Stimulated activated CD4-positive, alpha-beta T cell treated with anti-CD3 and anti-CD28 coated beads, TNF-alpha, amount 100 ng/mL, for 24 hours (primary cell): ENCODE measurements at places on chromosomes 2 and 18.

GRCh38 chr2:45450634-45451033, 160.4 kb downstream of the SRBD1 start:
- DNase-seq = no peak

- no peak for DNase-seq
Observed at GRCh38 chr2:144348846-144349245, 171.1 kb downstream of the ZEB2 start.

DNA sequence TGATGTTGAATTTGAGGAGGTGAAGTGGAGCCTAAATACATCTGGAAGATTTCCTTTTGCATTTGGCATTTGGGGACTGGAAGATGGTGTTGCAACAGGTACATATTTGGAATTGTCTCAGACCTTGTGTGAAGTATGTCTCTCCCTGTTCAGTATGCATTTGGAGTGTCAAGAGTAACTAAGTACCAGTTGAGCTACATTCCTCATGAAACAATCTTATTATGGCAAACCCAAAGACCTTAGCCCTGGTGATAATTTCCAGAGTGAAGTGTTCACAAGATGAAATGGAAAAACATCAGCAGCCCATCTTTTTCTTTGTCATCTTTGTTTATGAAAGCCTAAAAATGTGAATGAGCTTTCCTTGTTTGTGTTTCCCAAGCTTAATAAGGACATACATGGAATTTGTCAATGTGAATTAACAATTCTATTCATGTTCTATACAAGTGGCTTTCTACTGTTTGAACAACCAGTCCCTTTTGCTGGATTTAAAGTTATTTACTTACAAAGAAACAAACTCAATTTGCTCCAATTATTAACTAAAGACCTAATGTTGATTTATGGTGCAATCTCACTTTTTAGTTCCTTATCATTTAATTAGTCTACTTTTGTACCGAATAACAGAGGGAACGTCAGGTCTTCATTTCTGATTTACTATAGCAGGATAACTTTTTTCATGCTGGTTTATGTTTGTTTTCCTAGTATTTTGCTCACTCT, 42.1 kb upstream of the PPP1R1C start:
- DNase-seq = no peak

GRCh38 chr2:3526871-3527270, 7.5 kb upstream of the ADI1 start:
- no peak for DNase-seq

DNA sequence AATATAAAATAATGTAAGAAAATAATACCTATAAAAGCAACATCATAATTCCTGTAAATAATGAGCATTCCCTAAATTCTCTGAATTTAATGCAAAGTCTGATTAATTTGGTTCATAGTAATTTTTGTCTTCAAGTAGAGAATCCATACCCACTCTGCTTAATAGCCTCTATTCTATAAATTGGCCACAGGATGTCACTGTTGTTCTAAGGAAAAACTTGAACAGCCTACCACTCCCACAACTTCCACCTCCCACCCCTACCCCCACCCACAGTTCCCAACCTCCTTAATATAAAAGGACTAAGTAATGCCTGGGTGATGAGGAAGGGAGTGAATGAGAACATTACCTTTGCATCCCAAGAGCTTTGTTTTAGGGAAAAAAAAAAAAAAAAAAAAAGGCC, 27.2 kb upstream of the BBS5 start:
- DNase-seq = no peak

DNA sequence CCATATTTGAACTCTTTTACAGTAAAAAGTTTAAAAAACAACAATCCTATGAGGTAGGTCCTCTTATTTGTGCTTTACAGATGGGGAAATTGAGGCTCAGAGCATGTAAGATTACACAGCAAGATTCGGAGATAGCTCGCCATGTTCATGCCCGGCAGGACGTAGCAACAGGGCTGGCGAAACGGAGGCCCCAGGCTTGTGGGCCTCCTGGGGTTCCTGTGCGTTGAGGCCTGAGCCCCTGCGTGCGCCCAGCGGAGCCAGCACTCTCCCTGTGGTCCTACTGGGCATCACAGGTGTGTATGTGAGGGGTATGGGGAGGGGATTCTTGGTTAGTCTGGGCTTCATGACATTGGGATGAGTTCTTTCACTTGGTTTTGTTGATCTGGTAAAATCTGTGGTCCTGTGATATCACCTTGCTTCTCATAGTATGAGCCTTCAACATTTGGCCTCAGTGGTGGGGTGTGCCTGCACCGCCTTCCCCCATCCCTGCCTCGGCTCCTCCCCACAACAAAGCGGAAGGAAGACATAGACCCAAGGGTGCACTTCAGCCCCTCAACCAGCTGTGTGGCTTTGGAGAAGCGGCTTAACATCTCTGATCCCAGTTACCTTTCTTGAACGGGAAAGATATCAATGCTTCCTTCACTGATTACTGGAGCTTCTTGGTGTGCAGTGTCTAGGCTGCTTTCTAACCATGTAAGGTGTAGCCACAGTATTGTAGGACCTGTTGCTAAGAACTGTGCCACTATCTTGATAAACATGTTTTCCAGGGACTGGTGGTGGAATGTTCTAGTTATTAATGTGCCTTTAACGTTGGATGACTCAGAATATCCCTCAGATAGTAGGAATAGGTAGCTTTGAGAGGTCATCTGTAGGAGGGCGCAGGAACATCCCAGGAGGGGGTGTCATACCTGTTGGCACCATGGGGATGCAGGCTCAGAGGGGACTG, 37.2 kb downstream of the HPCAL1 start:
- no peak for DNase-seq

- DNase-seq = no peak
Observed at GRCh38 chr18:78240101-78240500, 739.5 kb upstream of the SALL3 start.

DNA sequence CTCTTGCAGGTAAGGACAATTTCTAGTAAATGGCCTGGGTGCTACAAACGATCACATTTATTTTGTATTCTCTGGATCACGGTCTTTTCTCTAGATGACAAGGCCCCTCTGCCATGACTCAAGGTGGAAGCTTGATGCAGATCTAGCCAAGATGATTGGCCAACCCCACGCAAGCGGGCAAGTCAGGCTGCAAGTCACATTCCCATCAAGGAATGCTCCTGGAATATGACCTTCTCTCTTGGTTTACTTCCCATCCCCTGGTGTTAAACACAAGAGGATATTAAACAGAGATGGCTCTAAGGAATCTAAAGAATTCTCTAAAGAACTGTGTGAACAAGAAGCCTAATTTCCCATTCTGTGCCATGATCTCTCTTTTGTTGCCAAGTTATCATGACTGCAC, 97.3 kb upstream of the SERPINE2 start:
- DNase-seq = no peak

- DNase-seq = no peak
Observed at GRCh38 chr2:162022290-162022945, 51.6 kb downstream of the DPP4 start.
